Astrocyte of the spinal cord (primary cell): ENCODE measurements at places on chromosomes 5 and 9.

GRCh38 chr5:135955525-135955924 is 742 bp upstream of the LECT2 start:
- no peak for DNase-seq

DNA sequence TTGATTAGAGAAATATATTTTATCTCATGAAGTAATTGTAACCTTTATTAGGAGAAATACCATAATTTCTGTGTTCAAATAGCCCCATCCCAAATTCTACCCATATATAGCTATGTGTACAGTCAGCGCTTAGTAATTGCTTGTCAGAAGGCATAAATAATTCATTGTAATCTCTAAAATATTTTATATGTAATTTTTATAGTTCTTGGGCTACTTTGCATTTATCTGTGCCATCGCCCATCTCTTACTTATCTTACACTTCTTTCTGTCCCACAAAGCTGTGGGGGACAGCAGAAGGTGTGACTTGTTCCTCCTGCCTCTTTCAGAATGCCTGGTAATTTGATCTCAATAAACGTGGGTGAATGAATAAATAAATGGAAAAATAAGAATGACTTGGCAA is 5.5 kb downstream of the ADAMTSL1 start:
- no peak for DNase-seq

DNA sequence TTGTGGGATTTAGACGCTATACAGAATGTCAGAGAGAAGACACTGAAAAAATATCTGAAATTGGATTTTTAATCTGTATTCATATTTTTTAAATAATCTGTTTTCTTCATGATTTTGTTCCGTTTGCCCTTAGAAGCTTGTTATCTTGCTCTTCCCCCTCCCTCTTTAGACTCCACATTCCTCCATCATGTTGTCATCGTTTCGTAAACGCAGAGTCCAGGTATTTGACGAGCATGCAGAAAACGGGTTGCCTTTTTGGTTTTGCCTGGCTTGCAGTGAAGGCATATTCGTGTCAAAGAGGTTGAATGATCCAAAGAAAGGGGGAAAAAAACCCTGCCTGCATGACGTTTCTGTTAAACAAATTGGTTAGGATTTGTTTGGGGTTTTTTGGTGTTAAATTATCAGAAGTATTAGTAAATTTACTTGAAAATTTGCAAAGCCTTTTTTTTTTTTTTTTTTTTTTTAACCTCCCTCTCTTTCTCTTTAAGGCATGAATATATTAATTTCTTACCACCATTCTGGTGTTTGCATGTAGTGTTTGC is 2.9 kb downstream of the SPTAN1 start:
- peak; percentile 59 for DNase-seq

- no peak for DNase-seq
These were observed 55.6 kb downstream of the CAMSAP1 start for GRCh38 chr9:135851748-135852147.

DNA sequence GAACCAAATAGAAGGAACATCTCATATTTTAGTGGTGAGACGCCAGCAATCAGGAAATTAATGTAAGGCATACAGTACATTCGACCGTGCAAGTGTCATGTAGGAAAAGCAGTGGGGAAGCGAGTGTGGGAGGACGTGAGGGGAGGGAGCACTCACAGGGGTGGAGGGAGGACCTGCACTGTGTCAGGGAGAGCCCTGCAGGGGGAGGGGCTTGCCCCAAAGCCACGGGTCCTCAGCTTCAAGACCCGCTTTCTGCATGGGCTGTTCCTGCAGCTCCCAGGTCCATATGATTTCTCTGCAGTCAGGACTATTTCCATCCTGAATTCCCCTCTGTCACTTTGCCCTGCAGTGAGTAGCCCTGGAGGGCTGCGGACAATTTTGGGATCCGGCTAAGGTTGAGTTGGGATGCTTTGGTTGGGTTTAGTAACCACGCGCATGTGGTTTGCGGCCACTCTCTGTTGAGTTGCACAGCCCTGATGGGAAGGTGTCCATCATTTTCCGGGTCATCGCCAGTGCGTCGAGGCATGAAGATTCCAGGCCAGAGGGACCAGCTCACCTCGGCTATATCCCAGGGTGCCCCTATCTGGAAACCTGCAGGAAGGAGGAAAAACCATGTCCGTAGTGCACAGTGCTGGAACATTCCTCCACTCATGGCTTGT is 61.9 kb downstream of the IRX1 start:
- no peak for DNase-seq

- no peak for DNase-seq
These were observed 85.4 kb downstream of the RXRA start for GRCh38 chr9:134411440-134412297.

GRCh38 chr9:27042476-27042875 is 37.0 kb upstream of the LRRC19 start:
- DNase-seq, result no peak

GRCh38 chr5:143237664-143238063 is 165.8 kb downstream of the NR3C1 start:
- no peak for DNase-seq

- no peak for DNase-seq
These were observed 321.9 kb downstream of the GADD45G start for GRCh38 chr9:89926691-89927220.

DNA sequence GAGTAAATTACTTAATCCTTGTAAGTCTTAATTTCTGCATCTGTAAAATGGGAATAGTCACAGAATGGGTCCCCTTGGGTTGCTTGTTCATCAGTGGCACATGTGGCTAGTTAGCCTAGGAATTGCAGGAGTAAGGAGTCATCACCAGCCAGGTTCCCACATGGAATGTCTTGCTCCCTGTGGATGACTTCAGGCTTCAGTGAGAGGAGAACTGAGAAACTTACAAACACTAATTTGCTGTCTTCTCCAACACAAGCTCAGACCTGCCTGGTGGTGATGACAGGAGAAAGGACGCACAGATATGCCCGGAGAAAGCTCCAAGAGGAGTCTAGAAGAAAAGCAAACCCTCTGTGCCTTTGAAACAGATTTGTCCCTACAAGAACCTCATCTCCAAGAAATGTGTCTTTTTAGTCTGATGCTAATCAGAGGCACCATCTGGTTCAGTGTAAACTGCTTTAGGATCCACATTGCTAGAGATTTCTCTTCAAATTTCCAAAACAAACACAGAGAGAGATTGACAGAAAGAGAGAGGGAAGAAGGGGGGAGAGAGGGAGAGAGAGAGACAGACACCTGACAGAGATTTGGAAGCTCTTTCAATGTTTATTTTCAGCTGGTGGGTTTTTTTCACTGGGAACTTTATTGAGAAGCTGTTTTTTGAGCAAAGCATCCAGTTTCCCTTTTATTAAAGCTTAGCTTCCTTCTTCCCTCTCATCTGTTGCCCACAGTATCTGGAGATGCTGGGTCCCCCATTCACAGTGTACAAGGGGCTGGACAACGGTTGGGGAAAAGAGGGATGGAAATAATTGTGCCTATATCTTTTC is 128.3 kb downstream of the DOCK2 start:
- DNase-seq, result no peak

GRCh38 chr9:112384690-112385089 is 4.8 kb downstream of the HSDL2 start:
- DNase-seq, result no peak

DNA sequence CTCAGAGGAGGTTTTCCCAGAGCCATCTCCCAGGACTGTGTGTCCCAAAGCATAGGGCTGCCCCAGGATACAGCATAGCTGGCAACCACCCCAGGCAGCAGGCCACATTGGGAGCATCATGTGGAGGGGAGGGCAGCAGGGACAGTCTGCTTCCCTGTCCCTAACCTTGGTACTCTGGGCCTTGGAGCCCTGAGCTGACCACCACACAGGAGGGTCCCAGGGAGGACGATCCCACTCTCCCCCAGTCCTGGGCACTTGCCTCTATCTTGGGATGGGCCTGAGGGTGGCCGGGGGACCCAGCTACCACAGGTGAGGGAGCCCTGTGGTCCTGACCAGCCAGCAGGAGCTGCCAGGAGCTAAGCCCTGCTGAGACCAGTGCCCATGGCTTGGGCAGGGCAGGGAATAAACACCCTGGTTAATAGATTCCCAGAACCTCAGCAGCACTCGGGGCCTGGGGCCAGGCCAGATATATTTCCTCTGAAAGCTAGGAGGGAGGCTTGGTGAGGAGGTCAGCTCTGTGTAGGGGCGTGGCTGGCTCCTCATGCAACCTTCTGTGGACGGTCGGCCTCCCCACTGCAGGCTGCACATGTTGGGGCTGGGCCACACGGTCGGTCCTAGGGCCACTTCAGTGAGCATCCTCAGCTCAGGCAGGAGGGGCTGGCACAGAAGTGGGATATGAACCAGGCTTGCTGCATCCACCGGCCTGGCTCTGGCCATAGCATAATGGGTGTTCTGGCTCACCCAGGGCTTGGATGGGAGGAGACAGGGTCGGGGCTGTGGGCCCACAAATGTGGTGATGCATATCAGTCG is 4.2 kb downstream of the NINJ1 start:
- DNase-seq, result no peak

GRCh38 chr5:141369994-141370848 is at the start of gene PCDHGB3:
Gene PCDHGB3 (plus strand): TSS chr5:141370242. CDS start chr5:141370395, 153 bp downstream.
- DNase-seq, result peak; percentile 68
